Activated naive CD4-positive, alpha-beta T cell treated with anti-CD3 and anti-CD28 coated beads for 36 hours (primary cell): ENCODE measurements at places on chromosomes 1 and 21.

- no peak for DNase-seq
Observed at GRCh38 chr1:43803646-43804045, 96.3 kb downstream of the ST3GAL3 start.

DNA sequence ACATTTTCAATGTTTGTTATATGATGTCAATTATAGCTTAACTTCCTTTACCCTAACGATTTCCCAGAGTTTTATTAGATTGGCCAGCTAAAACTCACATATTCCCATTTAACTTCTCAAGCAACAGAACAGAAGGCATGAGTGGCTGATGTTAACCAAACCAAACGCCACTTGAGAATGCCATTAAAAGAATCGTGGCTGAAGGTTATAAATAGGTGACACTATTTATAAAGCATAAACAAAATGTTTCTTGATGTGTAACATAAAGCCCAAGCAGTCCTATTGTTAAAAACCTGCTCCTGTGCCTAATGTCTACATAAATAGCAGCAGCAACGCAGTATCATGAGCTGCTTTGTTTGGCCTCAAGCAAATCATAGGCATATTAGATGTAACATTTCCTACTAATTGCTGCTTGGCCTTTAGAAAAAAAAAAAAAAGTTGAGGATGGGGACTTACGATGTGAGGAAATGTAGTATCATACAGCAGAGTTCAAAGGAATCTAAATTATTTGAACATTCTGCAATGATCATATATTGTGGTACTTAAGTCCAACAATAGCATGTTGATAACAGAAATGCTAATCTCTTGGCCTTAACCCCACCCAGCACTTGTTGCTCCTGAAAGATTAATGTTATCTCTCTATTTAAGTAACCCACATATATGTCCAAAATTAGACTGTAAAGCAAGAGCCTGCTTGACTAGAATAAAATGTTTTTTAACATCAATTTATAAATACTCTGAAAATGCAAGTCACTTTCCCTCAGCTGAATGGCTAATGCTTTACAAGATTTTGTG is 106.0 kb downstream of the ESRRG start:
- DNase-seq = no peak

GRCh38 chr21:38804789-38805327 is 871 bp upstream of the ETS2 start:
- DNase-seq = peak; percentile 72

DNA sequence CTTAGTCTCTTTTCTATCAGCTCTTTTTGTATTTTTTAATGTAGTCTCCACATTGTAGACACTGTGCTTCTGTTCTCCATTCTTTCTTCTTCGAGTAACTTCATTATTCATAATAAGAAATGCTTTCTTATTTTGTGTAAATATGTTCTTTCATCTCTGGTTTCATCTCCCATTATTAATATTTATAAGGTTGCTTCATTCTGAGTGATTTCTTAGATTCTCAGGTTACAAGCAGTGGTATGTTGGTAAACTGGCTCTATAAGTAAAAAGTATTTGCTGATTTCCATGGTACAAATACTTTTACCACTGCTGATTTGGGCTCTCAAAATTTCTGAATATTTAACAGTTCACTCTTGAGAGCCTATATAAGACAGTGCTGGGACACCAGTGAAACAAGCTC is 81.3 kb downstream of the CDC14A start:
- DNase-seq = no peak

- no peak for DNase-seq
Observed at GRCh38 chr21:32545948-32546441, 39.3 kb downstream of the TCP10L start.

DNA sequence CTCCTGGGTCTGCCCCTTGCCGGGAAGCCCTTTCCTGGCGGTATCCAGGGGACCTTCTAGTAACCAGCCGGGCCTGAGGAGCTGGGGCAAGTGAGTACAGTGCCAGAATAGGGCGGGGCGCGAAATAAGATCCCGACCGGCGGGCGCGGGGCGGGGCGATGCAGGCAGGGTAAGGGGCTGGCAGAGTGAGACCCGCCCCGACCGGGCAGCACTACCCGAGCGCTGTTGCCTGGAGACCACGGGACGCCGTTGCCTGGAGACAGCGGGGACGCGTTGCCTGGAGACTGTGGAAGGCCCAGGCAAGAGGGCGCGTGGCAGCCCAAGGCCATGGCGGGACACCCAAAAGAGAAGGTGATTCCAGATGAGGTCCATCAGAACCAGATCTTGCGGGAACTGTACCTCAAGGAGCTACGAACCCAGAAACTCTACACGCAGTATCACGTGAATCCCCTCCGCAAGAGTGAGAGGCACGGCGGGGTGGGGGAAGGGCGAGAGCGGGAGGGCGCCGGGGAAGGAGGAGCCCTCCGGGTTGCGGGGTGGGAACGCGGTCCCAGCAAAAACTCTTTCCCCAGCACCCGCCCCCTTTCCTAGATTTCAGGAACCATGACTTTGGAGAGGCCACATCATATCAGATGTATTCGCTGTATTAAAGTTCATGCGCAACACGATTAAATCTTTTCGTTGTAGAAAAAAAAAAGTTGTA is 24.3 kb downstream of the EBNA1BP2 start:
- peak; percentile 62 for DNase-seq

DNA sequence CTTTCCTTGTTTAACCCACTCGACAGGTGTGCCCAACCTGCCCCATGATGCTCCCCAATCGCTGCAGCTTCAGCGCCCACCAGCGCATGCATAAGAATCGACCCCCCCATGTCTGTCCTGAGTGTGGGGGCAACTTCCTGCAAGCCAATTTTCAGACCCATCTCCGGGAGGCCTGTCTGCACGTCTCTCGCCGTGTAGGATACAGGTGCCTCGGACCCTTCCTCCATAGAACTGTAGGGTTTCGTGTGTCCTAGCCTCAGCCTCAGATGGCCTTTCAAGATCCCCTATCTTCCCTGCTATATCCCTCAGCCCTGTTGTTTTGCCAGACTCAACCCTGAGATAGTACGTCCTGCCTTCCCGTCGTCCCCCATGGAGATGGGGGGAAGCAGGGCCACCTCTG is 6.4 kb downstream of the ZNF687 start:
- DNase-seq = no peak

- DNase-seq = no peak
Observed at GRCh38 chr1:109750920-109751319, 10.1 kb upstream of the GSTM3 start.

- DNase-seq = no peak
Observed at GRCh38 chr1:112665857-112666256, 8.6 kb upstream of the MOV10 start.

- DNase-seq = no peak
Observed at GRCh38 chr1:169072945-169073725, 33.4 kb upstream of the ATP1B1 start.

DNA sequence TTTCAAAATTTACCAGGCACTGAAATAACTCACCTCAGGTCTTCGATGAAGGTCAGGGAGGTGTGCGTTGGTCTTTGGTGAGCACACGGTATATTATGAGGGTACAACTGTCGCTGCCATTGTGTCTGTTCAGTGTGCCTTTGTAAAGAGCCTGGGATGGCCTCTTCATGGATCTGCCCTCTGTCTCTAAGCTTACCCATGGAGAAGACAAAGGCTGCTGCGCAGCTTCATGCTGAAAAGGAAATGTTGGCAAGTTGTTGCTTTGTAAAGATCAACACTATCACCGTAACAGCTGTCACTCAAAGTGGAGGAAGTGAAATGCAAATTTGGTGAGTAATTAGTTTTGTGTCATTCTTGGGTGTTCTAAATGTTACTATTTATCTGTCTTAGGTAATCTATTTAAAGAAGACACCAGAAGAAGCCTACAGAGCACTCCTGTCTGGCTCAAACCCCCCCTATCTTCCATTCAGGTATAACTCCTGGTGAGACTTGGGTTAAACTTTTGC is 71.6 kb downstream of the CDC14A start:
- DNase-seq = no peak

- DNase-seq = no peak
Observed at GRCh38 chr1:67577646-67578045, 107.4 kb upstream of the GADD45A start.

- no peak for DNase-seq
Observed at GRCh38 chr1:206013026-206013795, 10.0 kb upstream of the RAB7B start.

DNA sequence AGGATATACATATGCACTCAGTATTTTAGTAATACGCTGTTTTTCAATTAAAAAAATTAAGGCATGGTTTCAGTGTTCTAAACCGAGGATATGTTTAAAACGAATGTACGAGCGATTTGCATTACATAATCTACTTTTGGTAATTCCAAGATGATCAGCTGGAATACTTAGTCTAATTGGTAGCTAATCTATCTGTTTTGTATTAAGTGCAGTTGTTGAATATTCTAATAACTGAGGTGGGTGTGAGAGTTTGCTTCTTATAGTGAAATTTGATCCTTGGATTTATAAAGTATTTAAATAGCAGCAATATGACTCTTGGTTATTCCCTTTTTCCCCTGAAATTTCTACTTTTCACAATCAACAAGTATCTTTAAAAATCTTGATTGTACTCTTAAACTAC is 1.3 kb downstream of the RNF2 start:
- no peak for DNase-seq

GRCh38 chr21:40152476-40152875 is 285.2 kb downstream of the PCP4 start:
- no peak for DNase-seq

DNA sequence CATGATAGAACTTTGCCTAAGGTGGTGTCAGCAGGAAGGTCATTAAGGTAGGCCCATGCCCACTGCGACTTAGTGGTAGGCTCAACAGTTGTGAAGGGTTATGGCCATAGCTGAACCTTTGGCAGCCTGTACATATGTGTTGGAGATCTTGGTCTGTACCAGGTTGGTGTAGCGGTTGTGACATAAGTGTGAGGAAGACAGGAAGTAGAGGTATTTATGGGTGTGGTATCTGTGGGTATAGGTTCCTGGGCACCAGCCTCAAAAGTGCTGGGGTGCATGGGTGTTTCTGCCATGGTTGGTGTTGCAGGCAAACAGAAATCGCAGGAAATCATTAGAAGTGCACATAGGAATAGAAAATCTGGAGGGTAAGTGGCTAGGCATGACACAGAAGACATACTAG is 18.6 kb upstream of the LRIF1 start:
- no peak for DNase-seq

GRCh38 chr1:20974069-20974468 is 187.0 kb upstream of the HP1BP3 start:
- DNase-seq = no peak

DNA sequence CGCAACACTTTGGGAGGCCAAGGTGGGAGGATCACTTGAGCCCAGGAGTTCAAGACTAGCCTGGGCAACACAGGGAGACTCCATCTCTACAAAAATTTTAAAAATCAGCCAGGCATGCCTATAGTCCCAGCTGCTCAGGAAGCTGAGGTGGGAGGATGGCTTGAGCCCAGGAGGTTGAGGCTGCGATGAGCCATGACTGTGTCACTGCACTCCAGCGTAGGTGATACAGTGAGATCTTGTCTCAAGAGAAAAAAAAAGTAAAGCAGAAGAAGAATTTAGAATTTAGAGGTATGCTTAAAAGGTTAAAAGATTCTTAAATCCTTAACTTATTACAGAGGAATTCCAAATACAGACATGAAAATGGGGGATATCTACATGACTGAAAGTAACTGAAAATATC is 79.5 kb downstream of the SMYD3 start:
- DNase-seq = no peak

- DNase-seq = no peak
Observed at GRCh38 chr1:74513411-74514300, 1.2 kb upstream of the LRRC53 start.

DNA sequence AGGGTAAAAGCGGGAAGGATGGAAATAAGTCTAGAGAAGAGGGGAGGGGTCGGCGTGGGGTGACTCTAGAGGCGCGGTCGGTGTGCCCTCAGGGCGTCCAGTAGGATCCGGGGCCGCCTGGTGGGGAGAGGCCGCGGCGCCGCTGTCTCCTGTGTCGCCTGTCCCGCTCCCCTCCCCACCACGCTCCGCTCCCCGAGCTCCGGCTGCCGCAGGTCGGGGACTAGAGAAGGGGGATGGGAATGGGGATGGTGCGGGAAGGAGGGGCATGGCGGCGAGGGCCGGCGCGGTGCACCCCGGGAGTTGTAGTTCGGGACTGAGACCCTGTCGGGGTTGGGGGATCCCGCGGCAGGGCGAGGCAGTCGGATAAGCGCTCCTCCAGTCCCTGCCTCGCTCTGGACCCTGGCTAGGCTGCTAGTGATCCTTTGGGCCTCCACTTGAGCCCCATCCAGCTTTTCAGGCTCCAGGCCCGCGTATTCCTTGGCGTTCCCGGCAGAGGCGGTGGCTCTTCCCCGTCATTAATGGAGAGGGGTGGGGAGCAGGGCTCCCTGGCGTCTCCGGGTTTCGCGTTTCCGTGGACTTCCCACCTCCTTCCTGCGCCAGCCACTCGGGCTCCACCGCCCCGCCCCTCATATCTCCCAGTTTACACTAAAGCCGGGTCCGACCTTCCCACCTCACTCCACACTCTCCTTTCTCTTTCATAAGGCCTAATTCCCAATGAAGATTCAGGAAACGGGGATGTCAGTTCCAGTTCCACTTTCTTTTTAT is at the start of gene ENTREP3:
Gene ENTREP3, minus strand, starts transcription at position 241 of the 765 bp plus-strand sequence. CDS start 606 bp downstream, outside the sequence.
- DNase-seq = peak; percentile 86

DNA sequence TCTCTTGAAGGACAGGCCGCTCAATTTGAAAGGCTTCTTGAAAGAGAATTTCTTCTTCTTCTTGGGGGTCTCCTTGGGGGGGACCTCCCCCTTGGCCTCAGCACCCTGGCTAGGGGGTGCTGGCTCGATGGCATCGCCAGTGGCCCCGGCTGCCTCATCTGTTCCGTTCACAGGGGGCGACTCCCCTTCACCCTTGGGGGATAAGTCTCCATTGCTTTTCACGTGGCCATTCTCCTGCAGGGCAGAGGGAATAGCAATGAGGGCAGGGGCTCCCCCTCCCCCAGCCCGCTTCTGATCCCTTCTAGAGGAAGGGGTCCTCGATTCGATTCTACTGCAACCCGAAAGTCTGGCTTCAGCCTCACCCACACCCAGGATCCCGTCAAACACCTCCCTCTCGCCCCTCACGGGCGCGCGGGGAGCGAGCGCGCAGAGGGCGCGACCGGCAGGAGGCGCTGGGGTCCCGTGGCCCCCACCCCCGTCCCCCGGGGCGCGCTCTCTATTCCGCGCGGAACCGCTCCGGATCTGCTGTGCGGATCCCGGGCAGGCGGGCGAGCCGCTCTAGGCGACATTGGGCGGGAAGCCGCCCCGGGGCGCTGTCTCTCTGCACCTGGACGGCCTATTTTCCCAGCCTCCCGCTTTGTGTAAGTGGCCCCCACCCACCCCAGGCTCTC is 1.0 kb downstream of the MARCKSL1 start:
- peak; percentile 57 for DNase-seq

DNA sequence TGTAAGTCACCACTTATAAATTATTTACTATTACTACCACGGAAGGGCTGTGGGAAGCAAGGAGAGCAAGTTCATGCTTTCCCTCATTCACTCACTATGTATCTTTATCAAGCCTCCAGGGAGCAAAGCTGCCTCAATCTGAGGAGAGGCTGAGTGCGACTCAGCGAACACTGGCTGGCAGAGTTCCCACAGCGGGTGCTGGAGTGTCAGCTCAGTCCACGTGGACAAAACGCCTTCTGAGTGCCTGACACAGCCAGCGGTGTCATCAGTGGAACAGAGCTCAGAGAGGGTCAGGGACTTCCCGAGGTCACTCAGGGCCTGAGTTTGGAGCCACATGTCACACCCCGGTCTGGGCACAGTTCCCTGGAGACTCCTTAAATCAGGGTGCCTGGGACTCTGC is 16.9 kb downstream of the MATN1 start:
- no peak for DNase-seq

GRCh38 chr1:109186733-109187086 is 27.0 kb upstream of the SARS1 start:
- DNase-seq = no peak
